Activated T-cell treated with anti-CD3 and anti-CD28 coated beads, Interleukin-2, amount 50 U/mL, for 1 hour (primary cell): ENCODE measurements at places on chromosomes 5 and 9.

- no peak for DNase-seq
These were observed 49.4 kb downstream of the SLC46A2 start for GRCh38 chr9:112841261-112841660.

GRCh38 chr9:17401858-17402257, 177.0 kb upstream of the SH3GL2 start:
- no peak for DNase-seq

DNA sequence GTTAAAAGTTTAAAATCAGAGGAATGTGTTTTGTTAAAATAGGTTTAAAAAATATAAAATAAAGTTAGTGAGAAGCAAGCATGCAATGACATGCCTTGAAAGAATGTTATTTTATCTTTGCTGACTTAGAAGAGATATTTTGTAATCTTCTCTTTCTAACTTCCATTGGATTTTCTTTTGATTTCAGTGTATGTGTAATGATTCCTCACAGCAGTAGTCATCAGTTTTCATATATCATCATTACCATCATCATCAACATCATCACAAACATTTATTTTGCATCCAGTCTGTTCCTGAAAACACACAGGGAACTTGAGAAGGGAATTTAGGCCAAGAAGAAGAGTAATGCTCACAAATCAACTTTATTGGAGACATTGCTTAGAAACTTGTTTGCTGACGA, 699.6 kb downstream of the TAF11L14 start:
- no peak for DNase-seq

GRCh38 chr5:123429221-123429954, 6.2 kb upstream of the CEP120 start:
- DNase-seq, result no peak

- DNase-seq, result no peak
These were observed 16.4 kb upstream of the C5orf58 start for GRCh38 chr5:170216257-170216864.

DNA sequence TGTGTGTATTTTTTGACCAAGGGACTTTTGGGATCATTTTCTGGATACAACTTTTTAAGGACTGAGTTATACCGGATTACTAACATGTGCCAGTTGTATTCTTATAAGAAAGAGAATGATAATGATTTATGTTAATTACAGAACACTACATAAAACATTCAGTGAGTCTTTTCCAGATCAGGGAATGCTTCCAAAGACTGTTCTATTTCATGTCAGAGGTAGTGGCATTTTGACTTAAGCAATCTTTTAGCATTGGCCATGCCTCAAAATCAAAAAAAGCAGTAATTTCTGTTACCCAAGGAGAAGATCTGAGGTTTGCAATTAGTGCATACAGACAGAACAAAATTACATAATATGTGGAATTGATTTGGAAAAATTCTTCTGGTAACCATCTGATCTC, 413.0 kb upstream of the CDH9 start:
- no peak for DNase-seq

DNA sequence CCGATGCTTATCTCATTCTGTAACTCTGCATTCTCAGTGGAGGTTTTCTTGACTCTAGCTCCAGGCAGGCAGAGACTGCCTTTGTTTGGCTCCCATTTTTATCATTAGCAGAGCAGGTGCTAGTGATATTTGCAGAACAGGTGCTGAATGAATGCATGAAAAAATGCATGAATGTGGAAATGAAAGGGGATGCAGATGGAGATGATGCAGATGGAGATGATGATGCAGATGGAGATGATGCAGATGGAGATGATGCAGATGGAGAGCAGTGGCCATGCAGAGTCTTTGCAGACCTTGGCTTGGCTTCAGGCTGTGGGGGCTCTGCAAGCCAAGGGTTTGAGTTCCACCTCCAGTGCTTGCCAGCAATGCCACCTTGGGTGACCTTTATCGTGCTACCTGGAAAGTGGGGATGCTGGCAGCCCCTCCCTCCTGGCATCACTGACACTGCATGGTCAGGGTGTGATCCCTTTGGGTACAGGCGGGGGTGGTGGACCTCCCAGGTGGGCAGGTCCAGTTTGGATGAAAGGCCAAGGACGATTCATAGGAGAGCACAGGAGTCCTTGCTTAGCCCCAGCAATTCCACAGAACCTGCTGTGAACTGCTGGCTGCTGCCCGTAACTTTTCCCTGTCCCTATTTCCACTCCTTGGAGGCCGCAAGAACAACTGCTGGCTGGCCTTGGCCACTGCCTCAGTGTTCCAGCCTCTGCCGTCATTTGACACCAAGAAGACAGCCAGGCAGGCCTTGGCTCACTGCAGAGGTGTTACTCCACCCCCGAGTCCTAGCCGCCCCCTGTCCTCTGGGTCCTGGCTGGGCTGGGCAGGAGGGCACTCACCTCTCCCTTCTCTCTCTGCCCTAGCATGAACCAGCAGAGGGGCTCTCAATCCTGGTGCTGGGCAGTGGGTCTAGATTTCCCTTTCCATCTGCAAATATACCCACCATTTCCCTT, 33.0 kb downstream of the ERGIC1 start:
- no peak for DNase-seq

DNA sequence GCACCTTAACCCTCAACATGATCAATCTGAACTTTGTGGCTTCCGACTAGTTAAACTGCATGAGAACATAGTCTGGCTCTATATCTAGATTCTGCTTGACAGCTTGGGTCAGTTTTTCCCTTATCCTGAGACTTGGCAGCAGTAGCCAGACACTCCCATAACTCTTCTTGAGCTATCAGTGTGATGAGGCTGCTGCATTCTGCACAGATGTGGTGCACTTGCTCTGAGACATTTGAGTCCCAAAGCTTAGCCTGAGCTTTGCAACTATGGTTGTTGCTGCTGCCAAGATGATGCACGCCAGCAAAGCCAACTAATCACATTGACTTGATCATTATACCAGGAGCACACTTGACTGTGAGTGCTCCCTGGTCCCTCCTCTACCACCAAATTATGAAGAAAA, 36.2 kb downstream of the MOCS2 start:
- DNase-seq, result no peak

GRCh38 chr9:135037521-135038250, 49.8 kb upstream of the OLFM1 start:
- DNase-seq, result no peak
